Left renal pelvis (tissue), 4 donors: ENCODE measurements at places on chromosomes 2 and 18. TPM values are rescaled to one million over a fixed set of nuclear protein-coding genes. Genes with fewer than 3 reads are reported as not detected.

The SLC9A4 gene
- polyA plus RNA-seq: 10.2 TPM

The GAL3ST2 gene
- polyA plus RNA-seq: 0.16 TPM

The ZNF516 gene
- polyA plus RNA-seq: 47.4 TPM

The FOXI3 gene
- polyA plus RNA-seq: 0.14 TPM

The FSIP2 gene
- 2.9 TPM for polyA plus RNA-seq

The LGALSL gene
- polyA plus RNA-seq: 39.4 TPM

The KCNS3 gene
- 7.5 TPM for polyA plus RNA-seq

The NDUFB3 gene
- 140 TPM for polyA plus RNA-seq

The KCNG3 gene
- polyA plus RNA-seq: 2.3 TPM

The VSNL1 gene
- 6.1 TPM for polyA plus RNA-seq

The SLC39A6 gene
- polyA plus RNA-seq: 74.2 TPM

The COL4A3 gene
- 44.5 TPM for polyA plus RNA-seq

The ST6GAL2 gene
- 21.7 TPM for polyA plus RNA-seq

The SERPINB10 gene
- polyA plus RNA-seq: not detected

The TMEM198 gene
- 2.7 TPM for polyA plus RNA-seq

The CTIF gene
- polyA plus RNA-seq: 19.5 TPM

The SPC25 gene
- 16.5 TPM for polyA plus RNA-seq

The CAPN14 gene
- 0.07 TPM for polyA plus RNA-seq

The SPRED2 gene
- 40.0 TPM for polyA plus RNA-seq

The PAIP2B gene
- 20.5 TPM for polyA plus RNA-seq

The KCNJ13 gene
- 2.2 TPM for polyA plus RNA-seq

The POTEC gene
- polyA plus RNA-seq: not detected

The COBLL1 gene
- polyA plus RNA-seq: 9.3 TPM

The ADNP2 gene
- 27.8 TPM for polyA plus RNA-seq

The CXCR1 gene
- 0.55 TPM for polyA plus RNA-seq

The IL1RL2 gene
- polyA plus RNA-seq: 1.2 TPM

The ASXL3 gene
- polyA plus RNA-seq: 5.6 TPM

The PPIG gene
- polyA plus RNA-seq: 71.3 TPM

The CD28 gene
- 2.1 TPM for polyA plus RNA-seq

The FAM228A gene
- polyA plus RNA-seq: 1.5 TPM

The ANKRD30BL gene
- polyA plus RNA-seq: 0.98 TPM

The RAX gene
- not detected for polyA plus RNA-seq

The SRBD1 gene
- 22.5 TPM for polyA plus RNA-seq

The CPLX4 gene
- 0.14 TPM for polyA plus RNA-seq

The C2orf72 gene
- 3.1 TPM for polyA plus RNA-seq

The PRKAG3 gene
- polyA plus RNA-seq: not detected

The ARHGAP25 gene
- polyA plus RNA-seq: 8.1 TPM

The GRB14 gene
- polyA plus RNA-seq: 2.4 TPM

The LYPD6B gene
- polyA plus RNA-seq: 32.2 TPM
